T-helper 17 cell (primary cell): ENCODE measurements at places on chromosomes 2 and 18. TPM values are rescaled to one million over a fixed set of nuclear protein-coding genes. Genes with fewer than 3 reads are reported as not detected.

Gene MTERF4
- 66.7 TPM for total RNA-seq

Gene CDH2
- 0.55 TPM for total RNA-seq

GRCh38 chr2:65658881-65659280, 226.5 kb upstream of the SPRED2 start:
- peaks cover 60% of the 10 kb centered on the region for H3K27me3 ChIP-seq
- no peaks in the 10 kb centered on the region for H3K36me3 ChIP-seq
- H3K27ac ChIP-seq = no peak overlapping the region
- no peaks in the 10 kb centered on the region for H3K4me1 ChIP-seq
- no peak for DNase-seq

Gene MC5R
- total RNA-seq = not detected

DNA sequence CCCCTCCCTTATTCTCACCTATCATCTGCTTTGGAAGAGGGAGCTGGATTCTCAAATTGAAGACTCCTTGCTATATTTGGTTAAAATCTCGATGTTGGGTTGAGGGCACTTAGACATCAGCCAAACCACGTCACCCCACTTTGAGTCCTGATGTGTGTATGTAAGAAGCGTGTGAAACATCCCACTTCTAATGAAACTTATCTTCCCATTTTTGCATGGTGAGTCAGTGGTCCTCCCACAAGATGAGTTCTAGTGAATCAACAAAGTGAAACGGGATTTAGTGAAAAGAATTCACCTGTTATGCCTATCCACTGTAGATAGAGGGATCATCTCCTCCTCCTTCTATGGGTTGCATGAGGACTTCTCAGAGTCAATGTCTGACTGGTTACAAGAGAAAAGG, 51.4 kb upstream of the SPRED2 start:
- H3K4me1 ChIP-seq = no peaks in the 10 kb centered on the region
- peaks cover 5% of the 10 kb centered on the region for H3K36me3 ChIP-seq
- H3K27me3 ChIP-seq = peaks cover 25% of the 10 kb centered on the region
- H3K27ac ChIP-seq = no peak overlapping the region
- H3K4me3 ChIP-seq = no peak overlapping the region
- no peak for DNase-seq

Gene FAP
- total RNA-seq = not detected
